CD8-positive, alpha-beta memory T cell (primary cell): ENCODE measurements at places on chromosomes 12 and 14.

GRCh38 chr14:90659156-90659555, 157.1 kb downstream of the TTC7B start:
- DNase-seq, result no peak

DNA sequence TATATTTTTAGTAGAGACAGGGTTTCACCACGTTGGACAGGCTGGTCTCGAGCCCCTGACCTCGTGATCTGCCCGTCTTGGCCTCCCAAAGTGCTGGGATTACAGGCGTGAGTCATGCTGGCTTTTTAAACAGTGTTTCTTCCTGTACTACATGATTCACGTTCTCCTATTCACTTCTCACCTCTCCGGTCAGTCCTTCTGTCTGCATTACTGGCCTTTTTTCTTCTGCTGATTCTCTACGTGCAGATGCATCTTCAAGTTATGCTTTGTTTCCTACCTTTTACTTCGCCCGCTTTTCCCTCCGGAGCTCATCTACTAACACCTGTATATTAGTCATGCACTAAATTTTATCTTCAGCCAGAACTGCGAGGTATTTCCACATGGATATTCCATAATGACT, 296.2 kb upstream of the FLRT2 start:
- DNase-seq, result no peak

- DNase-seq, result no peak
Measured at GRCh38 chr14:96198430-96199130, 6.1 kb upstream of the BDKRB2 start.

- DNase-seq, result no peak
Measured at GRCh38 chr12:46830731-46831334, 5.0 kb upstream of the SLC38A4 start.

DNA sequence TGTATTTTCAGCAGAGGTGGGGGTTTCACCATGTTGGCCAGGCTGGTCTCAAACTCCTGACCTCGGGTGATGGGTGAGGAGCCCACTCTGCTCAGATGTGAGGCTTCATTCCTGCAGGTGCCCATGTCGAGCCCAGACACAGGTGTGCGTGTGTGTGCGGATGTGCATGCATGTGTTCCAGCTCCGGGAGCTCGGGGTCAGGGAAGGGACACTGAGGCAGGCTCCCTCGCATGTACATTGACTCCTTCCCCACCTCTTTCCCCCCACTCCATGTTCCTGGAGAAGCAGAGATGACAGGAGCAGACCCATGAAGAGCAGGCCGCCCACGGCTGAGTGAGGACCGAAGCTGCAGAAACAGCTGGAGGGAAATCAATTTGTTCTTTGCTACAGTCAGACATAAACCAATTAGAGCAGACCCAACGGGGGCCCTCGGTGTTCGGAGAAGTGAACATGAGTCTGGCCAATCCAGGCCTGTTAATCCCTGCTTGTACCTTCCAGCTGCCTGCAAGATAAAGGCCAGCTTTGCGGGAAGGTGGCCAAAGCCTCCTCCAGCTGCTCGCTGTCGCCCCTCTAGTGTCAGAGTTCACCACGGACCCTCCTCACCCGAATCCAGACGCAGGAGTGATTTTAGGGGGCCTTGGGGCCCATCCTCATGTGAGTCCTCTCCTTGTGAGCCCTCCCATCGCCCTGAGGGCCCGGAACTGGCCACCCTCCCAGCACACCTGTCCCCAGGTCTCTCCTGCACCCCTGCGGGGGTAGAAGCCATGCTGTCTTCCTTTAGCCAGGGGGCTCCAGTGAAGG, 321.0 kb upstream of the RTL1 start:
- no peak for DNase-seq

- DNase-seq, result no peak
Measured at GRCh38 chr12:51865757-51866270, 17.3 kb upstream of the FIGNL2 start.

GRCh38 chr14:93103392-93104080, 12.2 kb downstream of the ITPK1 start:
- peak; percentile 82 for DNase-seq

GRCh38 chr12:80419644-80420043, 24.4 kb upstream of the PTPRQ start:
- DNase-seq, result no peak

GRCh38 chr12:100166232-100166631, 23.6 kb upstream of the BLTP3B start:
- DNase-seq, result no peak

DNA sequence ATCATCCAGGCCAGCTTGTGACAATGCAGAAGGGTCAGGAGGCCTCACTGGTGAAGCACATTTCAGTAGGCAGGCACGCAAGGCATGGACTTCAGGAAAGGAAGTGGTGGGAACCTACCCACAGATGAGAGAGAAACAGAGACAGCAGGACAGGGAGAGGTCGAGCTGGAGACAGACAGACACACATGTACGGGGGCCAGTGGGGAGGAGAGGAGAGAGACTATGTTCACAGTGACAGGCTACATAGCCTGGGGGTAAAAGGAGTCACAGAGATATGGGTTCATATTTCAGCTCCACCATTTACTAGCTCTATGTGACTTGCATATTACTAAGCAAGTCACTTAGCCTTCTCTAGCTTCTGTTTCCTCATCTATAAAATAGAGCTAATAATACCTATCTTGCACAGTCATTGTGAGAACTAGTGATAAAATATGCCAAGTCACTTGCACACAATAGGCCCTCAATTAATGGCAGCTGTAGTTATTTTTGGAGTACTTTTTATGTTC, 91.1 kb upstream of the FUT8 start:
- no peak for DNase-seq
